ENCODE measurements at places on chromosomes 1 and 21.

DNA sequence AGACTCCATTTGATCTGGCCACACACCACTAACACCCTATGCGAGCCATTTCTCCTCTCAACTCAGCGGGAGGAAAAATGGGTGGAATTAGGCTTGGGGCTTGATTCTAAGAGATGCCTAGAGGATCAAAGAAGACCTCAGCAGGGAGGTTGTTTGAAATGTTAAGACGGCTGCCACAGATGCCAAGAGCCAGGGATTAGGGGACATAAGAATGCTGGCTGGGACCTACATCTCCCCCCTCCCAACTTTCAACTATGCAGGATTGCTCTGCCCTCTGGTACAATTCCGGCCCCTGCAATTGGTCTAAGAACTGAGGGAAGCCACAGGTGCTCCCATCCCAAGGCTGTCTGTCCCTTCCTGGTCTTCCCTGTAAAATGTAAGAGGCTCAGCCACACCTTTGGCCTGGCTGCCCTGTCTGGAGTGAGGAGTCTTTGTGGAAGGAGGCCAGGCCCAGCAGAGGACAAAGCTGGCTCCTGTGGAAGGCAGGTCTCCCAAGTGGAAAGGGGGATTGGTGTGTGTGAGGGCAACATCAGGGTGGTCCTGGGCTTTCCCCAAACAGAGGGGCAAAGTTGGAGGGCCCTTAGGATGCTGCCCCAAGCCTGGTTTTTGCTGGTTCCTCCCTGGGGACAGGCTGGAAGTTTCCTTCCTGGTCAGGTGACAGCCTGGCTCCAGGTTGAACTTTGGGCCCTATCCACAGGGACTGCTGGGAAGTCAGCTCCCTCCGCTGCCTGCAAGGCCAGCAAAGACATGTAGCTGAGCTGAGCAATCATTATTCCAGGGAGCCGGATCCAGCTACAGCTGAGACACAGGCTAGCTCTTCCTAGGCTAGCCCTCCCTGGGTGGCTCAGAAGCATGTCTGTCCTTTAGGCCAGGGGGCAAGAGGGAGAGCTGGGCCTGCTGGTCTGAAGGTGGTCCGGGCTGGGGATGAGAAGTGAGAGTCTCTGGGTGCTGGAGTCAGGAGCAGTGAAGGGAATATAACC lies 34.5 kb upstream of the SYNC start:
- DNase-seq, result no peak

GRCh38 chr1:157106813-157107189 lies 7.2 kb upstream of the ETV3L start:
- no peak for DNase-seq

- DNase-seq, result no peak
Measured at GRCh38 chr1:76591963-76592362, 275.3 kb upstream of the ST6GALNAC5 start.

DNA sequence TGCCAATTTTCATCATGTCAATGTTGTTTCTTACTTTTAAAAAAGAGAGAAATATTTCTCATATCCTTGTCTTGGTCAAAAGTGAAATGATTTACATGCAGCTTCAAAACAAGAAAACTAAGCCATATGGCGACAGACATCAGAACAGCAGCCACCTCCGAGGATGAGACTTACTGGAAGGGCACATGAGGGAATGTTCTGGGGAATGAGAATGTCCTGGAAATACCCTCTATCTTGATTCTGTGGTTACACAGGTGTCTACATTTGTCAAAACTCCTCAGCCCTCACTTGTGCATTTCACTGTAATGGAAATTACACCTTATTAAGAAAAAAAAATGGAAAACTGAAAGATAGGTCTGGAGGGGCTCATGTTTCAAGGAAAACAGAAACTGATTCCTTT lies 14.2 kb upstream of the ECE1 start:
- DNase-seq, result no peak

- no peak for DNase-seq
Measured at GRCh38 chr1:179953974-179954492, 577 bp upstream of the CEP350 start.

DNA sequence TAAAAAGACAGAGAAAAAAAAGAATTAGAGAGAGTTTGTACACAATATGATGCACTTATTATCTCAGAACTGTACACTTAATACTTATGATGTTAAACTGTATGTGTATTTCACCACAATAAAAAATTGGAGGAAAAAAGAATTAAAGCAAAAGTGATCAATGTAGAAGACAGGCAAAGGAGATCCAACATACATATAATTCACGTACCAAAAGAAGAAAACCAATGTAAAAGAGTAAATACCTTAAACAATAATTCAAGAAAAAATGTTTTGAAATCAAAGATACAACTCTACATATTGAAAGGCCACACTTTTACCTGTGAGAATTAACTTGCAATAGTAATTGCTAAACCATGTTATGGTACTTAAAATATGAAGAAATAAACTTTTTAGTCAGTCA lies 9.8 kb upstream of the PGLYRP3 start:
- no peak for DNase-seq

DNA sequence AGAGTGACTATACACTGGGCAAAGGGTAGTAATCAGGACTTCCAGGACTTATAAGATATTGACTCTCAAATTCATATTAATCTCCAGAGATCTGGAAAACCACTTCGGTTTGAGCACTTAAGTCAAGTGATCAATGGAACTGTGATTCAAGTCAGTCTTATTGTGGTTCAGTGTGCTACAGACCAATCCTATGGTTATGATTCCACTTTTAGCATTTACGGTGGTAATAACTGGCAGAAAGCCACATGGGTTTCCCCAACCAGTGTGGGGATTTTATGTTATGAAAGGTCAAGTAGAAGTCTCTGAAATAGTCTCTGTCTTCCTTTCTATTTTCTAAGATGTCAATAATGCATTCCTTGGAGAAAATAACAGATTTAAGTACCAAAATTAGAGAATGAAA lies 151.3 kb upstream of the NEGR1 start:
- no peak for DNase-seq

DNA sequence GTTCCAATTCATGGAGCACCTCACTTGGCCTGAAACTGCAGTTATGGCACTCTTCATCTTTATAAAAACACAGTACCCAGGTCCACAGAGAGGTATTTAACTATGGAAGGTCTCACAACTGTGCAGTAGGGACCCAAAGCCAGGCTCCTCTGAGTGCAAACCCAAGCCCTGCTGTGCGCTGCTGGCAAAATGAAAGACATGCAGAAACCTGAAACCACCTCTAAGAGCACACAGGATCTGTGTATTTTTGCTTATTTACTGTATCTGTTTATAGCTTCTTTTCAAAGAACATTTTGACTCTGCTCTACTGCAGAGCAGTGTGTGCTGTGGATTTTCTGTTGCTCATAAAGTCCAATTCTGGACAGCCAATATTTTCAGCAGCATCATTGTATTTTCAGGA lies 166.6 kb downstream of the DSCAM start:
- no peak for DNase-seq

DNA sequence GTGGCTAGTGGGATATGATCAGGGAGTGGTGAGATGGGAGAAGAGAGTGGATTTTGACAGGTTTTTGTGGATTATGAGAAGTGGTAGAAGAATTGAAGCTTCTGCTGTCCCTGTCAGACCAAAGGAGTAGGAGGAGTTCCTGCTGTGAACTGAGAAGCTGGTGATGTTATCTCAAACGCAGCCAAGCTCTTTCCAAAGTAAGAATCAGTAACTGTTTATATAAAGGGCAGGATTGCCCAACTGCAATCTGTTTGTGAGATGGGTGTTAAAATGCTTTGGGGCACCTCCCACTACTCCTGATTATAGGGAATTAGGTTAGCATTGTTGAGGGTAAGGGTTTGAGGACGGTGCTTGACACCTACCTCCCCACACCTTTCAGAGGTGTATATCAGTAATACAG lies 60.5 kb upstream of the USP25 start:
- no peak for DNase-seq

- DNase-seq, result no peak
Measured at GRCh38 chr1:235919127-235919832, 52.6 kb upstream of the LYST start.

DNA sequence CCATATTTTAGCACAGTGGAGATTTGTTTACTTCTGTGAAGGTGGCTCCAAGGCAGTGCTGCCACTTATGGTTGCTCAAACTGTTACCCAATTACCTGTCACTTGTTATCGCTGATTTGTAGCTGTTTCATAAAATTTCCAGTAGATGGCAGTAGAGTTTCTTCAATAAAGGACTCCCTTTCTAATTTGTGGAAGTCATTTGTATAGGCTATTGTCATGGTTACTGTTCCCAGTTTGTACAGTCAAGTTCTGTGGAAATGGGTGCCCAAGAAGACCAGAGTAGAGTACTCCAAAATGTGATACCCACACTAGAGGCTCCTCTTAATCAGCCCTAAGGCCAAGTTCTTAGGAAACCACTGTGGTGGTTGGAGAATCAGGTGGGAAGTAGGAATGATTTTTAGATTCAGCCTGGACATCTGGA lies 186.1 kb downstream of the CLEC20A start:
- no peak for DNase-seq

DNA sequence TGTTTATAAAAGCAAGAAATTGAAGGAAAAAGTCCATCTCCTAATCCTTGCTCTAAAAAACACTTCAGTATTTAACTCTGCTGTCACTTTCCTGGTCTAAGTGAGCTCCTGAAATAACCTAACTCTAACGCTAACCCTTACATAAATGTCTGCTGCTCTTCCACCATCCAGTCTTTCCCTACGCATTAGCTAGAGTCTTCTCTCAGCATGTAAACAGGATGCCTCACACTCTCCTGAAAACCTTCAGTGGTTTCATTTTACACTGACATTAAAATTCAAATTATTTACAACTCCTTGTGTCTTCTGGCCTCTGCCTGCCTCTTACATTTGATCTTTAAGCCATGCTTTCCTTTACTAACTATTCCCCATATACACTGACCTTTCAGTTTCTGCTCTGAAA lies 697.6 kb upstream of the CXADR start:
- DNase-seq, result no peak

DNA sequence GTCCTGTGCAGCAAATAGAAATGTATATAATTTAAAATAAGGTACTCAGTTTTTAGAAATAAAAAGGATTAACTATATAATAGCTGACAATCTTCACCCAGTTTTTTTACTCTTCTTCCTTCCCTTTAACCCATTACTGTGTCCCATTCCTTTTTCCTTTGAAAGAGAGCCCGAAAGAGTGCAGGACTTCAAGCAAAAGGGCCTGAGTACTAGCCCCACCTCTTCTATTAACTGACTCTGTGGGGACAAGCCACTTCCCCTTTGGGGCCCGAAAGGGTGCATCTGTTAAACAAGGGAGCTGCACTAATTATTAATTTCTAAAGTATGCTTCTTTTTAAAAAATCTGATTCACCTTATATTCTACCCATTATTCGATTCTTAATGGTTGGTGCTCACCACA lies 3.3 kb downstream of the USP24 start:
- DNase-seq, result no peak

GRCh38 chr1:2441746-2442145 lies 29.4 kb upstream of the PEX10 start:
- no peak for DNase-seq

- no peak for DNase-seq
Measured at GRCh38 chr21:27036736-27037301, 69.9 kb upstream of the ADAMTS5 start.

- DNase-seq, result no peak
Measured at GRCh38 chr1:230074270-230074669, 7.2 kb downstream of the GALNT2 start.

DNA sequence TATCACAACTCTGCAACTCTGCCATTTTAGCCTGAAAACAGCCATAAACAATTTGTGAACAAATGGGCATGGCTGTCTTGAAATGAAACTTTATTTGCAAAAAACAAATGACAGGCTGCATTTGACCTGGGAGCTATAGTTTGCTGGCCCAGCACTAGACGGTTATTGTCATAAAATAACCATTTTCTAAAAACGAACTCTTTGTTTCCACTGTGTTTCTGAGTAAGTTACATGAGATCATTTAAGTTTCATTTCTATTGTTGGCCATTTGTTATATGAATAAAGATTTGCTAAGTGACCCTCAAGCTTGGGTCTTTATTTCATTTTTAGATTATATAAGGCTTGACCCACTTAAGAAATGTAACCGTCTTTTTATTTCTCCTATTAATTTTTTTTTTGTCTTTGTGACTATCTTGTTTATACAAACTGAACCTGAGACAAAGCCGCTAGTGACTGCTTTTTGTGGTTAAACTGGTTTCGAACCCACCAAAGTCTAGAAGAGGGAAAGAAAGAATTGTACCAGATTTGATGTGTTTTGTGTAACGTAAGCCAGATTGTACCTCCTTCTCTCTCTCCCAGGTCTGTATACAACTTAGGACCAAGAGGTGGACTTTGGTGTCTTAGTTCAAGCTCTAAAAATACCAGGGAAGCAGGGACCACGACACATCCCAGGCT lies 12.9 kb upstream of the KCNJ15 start:
- no peak for DNase-seq

GRCh38 chr1:244092293-244092963 lies 41.3 kb downstream of the ZBTB18 start:
- DNase-seq, result no peak

GRCh38 chr1:200179781-200180160 lies 152.3 kb downstream of the NR5A2 start:
- DNase-seq, result no peak

GRCh38 chr1:100851726-100852125 lies 42.9 kb downstream of the EXTL2 start:
- DNase-seq, result no peak

DNA sequence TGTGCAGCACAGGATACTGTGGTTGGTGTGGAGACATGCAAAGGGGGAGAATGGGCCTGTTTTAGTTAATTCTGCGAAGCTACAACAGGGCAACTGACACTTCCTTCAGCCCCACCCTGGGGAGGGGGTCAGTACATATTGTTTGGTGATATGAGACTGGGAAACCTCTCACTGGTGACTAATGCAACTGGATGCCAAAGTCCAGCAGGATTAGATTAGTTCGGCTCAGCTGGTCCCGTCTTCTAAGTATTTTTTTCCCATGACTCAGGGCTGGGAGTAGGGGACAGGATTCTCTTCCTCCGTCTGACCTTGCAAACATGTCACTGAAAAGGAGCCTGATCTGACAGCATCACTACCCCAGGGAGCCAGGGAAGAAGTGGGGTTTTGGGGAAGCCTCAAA lies 43.0 kb downstream of the PLXNA2 start:
- DNase-seq, result no peak

- DNase-seq, result no peak
Measured at GRCh38 chr1:160978510-160978927, 23.9 kb upstream of the ITLN2 start.

DNA sequence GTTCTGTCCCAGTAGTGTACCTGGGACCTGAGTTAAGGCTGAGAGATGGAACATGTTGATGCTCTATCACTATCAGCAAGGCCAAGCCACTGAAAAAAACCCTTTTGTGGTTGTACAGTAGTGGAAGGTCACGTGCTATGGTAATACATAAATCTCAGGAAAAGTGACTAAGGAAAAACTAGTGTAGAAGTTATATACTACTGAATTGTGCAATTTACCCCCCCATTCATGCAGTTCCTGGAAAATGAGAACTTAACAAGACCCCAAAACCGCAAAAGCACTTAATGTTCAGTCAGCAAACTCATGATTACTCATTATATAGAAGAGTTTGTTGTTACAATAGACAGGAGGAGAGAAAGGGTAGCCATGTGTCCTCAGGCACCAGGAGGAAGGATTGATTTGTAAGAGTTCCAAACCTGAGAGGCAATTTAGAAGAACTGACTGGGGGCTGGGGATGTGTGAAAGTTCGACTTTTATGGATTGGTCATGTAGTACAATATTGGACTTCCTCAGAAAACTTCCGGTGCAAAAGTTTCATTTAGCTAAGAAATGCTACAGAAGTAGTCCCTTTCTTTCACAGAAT lies 91.6 kb downstream of the RGL1 start:
- no peak for DNase-seq

All from stimulated activated CD8-positive, alpha-beta memory T cell treated with anti-CD3 and anti-CD28 coated beads, Interleukin-2, amount 100 ng/mL, for 1 hour (primary cell).